ENCODE measurements at places on chromosomes 6 and 20.

DNA sequence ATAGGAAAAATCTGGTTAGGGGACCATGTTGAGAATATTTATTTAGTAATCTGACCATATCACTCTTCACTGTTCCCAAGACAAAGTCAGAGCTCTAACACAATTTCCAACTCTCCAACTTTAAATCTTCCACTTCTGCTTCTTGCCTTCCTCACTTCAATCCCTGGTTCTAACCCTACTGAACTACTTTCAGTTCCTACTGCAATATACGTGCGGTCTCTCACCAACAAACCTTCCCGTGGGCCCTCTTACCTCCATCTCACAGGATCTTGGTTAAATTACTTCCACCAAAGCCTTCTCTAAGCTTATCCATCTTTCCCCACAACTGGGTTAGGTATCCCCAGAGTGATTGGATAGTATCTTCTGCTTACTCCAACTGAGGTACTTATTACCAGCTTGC lies 8.0 kb downstream of the EIF2S2 start:
- no peak for DNase-seq

DNA sequence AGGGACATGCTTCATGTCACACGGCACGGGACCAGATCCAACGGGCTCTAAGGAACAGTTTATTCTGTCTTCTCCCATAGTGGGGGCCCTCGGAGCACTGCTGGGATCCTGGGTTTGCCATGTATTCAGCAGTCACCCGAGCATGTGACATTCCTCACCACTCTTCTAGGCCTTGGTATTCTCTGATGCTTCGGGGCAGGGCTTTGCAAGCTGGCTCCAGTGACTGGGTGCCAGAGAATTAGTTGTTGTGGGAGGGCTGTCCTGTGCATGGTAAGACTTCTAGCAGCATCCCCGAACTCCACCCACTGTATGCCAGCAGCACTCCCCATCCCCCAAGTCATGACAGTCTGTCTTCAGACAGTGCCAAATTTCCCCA lies 5.4 kb downstream of the CCN5 start:
- DNase-seq, result no peak

GRCh38 chr6:1657116-1657770 lies 47.5 kb downstream of the FOXC1 start:
- no peak for DNase-seq

- DNase-seq, result no peak
These were observed 94.1 kb downstream of the PRDM1 start for GRCh38 chr6:106180208-106180607.

GRCh38 chr20:61599061-61599531 lies 347.0 kb downstream of the CDH4 start:
- DNase-seq, result no peak

Measured in GM06990 (cell line).